T-helper 1 cell (primary cell): ENCODE measurements at places on chromosomes 3 and 15.

GRCh38 chr3:117865338-117865737, 1155.8 kb downstream of the TUSC7 start:
- DNase-seq = no peak

- DNase-seq = no peak
Observed at GRCh38 chr3:42529468-42529867, 27.0 kb downstream of the VIPR1 start.

DNA sequence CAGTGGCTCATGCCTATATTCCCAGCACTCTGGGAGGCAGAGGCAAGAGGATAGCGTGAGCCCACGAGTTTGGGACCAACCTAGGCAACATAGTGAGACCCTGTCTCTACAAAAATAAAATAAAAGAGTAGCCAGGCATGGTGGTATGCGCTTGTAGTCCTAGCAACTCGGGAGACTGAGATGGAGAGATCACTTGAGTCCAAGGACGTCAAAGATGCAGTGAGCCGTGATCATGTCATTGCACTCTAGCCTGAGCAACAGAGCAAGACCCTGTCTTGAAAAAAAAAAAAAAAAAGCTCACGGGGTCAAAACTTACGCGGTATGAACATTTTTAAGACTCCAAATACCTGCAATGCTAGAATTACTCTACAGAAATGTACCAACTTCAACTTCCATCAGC, 37.1 kb upstream of the COLQ start:
- DNase-seq = no peak

DNA sequence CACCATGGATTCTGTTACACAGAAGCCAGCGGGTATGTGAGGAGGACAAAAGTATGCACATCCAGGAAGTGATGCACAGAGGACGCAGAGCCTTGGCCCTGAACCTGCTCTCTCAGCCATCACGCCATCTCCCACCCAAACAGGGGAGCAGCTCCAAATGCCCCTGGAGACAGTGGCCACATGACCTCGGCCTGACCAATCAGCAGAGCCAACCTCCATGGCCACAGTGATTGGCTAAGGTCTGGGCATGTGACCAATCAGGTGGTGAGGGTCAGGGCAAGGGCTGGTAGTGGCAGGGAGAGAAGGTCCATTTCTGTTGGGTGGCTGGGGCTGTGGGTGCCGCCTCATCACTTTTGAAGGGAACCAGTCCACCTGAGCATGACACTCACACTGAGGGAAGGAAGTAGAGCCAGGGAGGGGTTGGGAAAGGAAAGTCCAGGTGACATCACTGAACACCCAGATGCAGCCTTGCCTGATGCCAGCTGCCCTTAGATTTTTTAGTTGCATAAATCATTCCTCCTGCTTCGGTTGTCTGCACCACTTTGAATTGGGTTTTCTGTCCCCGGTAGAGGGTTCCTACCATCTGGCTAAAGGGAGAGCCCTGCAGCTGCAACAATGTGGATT, 70.3 kb upstream of the IQSEC1 start:
- no peak for DNase-seq

GRCh38 chr3:116070061-116070460, 375.2 kb downstream of the LSAMP start:
- DNase-seq = no peak

DNA sequence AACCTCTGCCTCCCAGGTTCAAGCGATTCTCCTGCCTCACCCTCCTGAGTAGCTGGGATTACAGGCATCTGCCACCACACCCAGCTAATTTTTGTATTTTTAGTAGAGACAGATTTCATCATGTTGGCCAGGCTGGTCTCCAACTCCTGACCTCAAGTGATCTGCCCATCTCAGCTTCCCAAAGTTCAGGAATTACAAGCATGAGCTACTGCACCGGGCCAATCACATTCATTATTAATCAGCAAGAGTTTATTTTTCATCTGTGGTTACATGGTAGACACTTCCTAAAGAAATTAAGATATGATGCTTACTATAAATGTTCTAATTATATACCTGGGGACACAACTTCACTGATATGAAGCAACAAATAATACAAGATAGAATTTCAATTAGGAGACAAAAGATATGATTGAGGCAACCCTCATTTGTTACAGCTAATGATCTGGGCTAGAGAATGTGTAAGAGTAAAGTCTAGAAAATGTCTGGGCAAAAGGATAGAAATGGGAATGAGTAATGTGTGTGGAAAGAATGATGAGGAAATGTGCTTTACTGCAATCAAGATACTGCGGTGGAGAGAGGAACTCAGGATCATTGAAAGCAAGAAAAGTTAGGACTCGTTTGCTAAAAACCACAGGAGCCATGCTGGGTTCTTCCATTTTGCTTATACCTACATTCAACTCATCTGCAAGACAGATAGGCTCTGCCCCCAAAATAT, 366.8 kb downstream of the ZIC1 start:
- no peak for DNase-seq
